Colonic mucosa (tissue), 4 donors: ENCODE measurements at places on chromosomes 3 and 15.
A peak's percentile ranks its signal among the peaks of the same experiment; 100 is the strongest.

DNA sequence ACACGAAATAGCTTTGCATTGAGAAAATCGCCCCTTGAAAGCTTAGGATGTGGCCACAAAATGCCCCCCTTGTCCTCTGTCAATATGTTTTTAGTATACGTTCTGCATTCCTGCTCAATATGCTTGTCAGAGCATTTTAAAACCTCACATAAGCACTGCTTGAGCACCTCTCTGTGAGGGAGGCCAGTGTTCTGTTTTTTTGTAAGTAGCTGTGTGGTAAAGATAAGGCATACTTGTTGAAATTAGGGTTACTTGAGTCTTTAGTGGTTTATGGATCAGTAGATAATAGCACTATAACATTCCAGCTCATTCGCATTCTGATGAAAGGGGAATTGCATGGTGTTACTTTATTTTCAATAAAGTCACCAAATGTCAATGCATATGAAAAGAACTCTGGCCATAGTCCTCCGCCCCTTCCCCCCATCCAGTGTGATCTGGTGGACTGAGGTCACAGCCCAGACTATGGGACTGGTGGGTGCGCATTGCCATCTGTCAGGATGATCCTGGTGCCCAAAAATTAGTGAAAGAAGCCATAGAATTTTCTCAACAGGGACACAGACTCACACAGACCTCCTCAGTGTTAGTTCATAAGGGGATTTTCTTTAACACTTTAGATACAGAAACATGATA is 33.1 kb downstream of the IL1RAP start:
- DNase-seq = no peak

GRCh38 chr3:104106276-104106675 is 1260.4 kb upstream of the ALCAM start:
- DNase-seq = no peak

GRCh38 chr15:37253877-37254276 is 153.5 kb upstream of the MEIS2 start:
- DNase-seq = no peak

DNA sequence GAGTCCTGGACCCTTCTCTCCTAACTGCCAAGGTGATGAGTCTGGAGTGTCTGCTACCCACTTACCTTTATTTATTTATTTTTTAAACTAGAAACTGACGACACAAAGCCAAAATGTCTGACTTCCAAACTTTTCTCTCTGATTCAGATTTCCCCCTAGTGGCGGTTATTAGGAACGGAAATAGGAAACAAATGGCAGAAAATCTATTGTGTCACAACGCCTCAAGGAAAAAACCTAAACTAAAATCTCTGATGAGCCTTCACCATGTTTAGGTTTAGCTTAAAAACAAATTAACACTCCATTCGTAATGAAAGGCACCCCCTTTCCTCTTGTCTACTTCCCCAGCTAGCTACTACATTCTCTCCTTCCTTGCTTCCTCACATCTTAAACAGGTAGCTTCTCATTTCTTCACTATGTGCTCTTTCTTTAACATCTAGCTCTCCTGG is 94.0 kb upstream of the MEX3B start:
- no peak for DNase-seq

DNA sequence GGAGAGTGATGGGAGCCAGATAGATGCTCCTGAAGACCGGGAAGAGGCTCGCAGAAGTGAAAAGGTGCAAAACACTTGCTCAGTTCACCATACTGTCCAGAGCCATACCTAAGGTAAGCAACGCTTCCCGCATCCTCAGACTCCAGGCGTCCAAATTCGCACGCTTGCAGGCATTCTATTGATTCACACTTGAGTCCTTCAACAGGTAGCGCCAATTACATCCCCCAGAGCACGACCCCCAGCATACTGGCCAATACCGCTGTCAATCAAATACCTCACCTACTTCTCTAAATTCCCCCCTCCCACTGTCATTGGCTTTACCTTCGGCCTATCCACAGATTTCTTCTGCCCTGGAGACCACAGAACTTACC is 361 bp upstream of the STXBP5L start:
- no peak for DNase-seq

DNA sequence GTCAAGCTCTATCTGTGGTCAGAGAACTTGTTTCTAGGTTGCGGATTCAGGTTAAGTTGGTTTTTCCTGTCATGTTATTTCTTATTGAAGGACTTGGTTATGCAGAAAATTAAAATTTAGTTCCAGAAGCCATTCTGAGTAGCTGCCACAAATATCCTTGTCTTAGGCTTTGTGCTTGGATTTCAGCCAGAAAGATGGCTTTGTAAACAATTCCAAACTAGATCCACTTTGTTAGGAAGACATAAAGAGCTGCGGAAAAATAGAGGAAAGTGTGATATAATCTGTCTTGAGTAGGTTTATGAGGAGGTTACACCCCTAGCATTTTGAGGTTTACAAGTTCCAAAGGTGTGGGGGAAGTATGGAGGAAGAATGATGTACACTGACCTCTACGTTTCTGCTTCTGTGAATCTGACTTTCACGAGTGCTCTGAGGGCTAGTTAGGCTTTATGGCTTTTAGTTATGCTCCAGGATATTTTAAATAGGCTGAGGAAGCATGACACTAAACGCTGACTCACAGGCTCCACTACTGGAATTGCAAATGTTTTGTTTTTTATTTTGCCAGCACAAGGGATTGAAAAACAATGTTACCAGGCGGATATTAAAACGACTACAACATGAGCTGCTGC is 46.3 kb upstream of the UTS2B start:
- DNase-seq = peak; percentile 23

DNA sequence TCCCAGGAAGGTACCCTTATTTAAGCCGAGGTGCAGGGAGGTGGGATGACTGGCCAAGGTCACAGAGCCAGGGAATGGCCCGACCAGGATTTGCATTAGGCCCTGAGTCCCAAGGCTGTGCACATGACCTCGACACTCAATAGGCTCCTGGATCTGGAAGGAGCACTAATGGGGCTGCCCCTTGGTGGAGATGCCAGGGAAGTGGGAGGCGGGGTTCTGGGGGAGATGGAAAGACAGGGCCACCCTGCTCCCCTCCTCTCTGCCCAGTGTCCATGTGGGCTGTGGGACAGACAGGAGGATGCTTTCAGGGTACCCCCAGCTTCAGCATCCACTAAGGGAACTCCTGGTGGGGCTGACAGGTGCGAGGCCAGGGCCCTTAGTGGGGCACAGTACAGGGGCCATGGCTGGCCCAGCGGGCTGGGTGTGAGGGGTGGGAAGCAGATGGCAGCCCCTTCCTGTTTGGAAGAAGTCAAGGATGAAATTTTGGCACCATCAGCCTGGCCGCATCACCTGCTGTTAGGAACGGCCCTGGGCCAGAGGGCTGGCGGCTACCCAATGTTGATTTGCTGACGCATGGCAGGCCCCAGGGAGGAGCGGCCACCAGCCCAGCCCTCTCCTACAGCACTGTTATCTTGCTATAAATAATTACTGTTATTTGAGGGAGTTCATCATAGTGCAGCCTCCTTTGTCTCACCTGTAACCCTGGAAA is 37.3 kb downstream of the ATP2B2 start:
- no peak for DNase-seq
